Germinal center (tissue), 1 donor: ENCODE measurements at places on chromosomes 5 and 9.

- DNase-seq: no peak
Measured at GRCh38 chr5:83665631-83666030, 55.0 kb downstream of the HAPLN1 start.

GRCh38 chr9:19485193-19485592 is 76.4 kb downstream of the ACER2 start:
- no peak for DNase-seq

DNA sequence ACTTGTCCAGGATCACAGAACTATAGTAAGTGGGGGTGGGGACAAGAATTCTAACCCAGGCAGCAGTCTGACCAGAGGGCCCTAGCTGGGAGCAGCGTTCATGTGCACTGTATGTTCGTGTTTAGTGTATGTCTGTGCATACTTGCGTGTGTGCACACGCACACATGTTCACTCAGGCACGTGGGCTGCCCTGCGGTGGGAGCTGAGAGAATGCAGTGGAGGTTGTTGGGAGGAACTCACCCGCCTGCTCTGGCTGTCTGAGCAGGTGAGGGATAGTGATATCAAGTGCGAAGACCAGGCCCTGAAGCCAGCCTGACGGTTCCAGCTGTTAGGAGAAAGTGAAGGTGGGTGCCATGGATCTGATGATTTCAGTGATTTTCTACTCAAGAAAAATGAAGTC is 942 bp downstream of the DCANP1 start:
- no peak for DNase-seq

DNA sequence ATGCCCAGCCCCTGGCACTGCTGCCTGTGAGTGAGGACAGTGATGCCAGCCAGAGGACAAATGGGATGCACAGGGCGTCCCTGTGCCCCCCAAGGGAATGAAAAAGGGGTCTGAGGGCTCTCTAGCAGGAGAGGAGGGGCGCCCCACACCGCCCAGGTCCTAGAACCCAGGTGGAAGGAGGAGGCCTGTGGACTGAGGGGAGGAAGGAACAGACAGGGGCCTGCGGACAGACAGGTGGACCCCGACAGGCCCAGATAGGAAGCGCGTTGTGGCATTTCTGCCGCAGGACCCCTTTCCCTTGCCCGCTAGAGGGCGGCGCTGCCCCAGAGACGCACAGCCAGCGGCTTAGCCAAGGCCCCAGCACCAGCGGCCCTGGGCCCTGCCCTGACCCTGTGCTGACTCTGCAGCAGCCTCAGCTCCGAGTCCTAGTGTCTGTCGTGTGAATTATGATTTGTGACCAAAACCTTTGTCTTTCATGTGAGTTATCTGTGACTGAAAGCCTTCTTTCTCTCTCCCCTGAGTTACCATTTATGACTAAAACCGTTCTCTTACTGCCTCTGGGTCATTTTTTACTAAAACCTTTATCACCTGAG is 30.7 kb downstream of the TRIP13 start:
- DNase-seq: peak; percentile 84

GRCh38 chr5:3661755-3662296 is 66.2 kb downstream of the IRX1 start:
- no peak for DNase-seq

DNA sequence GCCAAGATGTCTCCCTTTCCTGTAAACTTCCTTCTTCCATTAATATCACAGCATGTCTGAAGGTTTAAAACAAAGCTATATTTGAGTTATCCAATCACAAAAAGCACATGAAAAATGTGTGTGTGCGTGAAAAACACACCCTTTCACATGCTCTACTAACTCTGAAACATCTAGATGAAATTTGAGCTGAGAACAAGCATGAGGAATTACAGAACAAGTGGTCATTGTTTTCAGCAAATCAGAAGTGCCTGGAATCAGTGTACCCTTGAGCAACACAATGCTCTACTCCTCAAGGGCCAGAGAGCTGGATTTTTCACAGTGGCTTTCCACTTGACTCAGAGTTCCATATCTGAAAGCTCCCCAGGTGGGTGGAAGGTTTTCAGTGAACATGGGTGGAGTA is 255.9 kb downstream of the PSAT1 start:
- DNase-seq: no peak

GRCh38 chr5:43073597-43074546 is 33.8 kb upstream of the ANXA2R start:
- peak; percentile 53 for DNase-seq

GRCh38 chr9:91907484-91908292 is 42.3 kb downstream of the ROR2 start:
- DNase-seq: no peak

DNA sequence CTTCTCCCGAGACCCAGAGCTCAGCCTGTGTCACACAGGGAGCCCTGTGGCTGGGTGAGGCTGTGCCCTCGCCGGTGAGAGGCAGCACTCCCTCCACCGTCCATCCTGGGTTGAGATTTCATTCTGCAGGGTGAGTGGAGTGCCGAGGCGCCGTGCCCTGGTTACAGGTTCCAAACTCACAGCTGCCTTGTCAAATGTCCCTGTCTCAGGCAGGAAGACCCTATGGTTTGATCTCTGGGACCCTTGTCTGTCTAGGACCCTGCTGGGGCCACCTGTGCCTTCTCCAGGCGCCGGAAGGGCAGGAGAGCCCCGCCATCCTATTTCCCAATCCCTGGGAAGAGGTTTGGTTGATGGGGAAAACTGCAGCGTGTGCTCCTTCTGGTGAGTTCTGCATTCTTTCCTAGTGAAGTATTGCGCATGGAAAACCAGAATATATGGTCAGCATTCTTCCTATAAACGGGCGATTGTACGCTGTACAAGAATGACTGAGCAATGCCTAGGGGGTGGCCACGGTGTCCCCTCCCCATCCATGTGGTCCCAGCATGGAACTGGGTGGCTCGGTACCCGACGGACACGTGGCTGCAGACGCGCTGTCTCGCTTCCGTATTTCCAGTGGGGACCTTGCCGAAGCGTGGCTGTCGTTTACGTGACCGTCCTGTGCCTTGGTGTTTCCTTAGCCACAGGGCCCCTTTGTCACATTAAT is 95.9 kb upstream of the COL5A1 start:
- DNase-seq: no peak

DNA sequence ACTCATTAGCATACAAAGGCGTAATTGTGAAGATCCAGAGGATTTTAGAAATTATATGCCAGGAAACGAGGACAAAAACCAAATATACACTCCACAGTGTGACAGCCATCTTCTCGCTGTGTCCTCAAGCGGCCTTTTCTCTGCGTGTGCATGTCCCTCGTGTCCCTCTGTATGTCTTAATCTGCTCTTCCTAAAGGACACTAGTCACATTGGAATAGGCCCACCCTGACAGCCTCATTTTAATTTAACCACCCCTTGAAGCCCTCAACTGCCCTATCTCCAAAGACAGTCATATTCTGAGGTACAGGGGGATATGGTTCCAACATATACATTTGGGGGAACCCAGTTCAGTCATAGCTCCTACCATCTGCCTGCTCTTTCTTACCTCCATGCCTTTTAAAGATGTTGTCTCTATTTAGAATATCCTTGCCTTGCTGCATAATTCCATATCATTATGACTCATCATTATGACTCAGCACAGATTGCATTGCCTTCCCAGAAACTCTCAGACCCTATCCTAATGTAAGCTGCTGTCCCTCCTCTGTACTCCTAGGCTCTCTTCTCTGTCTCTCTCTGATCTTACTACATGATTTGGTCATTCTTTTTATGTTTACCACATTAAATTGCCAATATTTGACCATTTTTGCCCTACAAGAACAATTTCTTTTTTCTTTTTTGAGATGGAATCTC is 210.9 kb downstream of the AOPEP start:
- no peak for DNase-seq

DNA sequence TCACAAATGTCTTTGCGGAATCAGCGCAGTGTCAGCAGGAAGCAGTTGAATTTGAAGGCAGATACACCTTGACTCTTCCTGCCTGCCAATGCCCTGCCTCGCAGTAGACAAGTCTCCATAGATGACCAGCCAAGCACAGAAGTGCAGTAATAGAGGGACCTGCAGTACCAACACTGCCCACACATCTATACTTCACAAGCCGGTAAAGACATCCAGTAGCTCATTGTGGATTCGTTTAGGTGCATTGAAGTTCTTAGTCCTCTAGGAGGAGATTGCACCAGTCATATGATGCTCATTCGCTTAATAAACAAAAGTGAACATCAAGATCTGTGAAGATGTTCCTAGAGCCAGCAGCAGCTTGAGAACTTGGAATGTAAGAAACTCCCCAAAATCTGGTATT is 7.1 kb upstream of the IFNA2 start:
- peak; percentile 26 for DNase-seq

DNA sequence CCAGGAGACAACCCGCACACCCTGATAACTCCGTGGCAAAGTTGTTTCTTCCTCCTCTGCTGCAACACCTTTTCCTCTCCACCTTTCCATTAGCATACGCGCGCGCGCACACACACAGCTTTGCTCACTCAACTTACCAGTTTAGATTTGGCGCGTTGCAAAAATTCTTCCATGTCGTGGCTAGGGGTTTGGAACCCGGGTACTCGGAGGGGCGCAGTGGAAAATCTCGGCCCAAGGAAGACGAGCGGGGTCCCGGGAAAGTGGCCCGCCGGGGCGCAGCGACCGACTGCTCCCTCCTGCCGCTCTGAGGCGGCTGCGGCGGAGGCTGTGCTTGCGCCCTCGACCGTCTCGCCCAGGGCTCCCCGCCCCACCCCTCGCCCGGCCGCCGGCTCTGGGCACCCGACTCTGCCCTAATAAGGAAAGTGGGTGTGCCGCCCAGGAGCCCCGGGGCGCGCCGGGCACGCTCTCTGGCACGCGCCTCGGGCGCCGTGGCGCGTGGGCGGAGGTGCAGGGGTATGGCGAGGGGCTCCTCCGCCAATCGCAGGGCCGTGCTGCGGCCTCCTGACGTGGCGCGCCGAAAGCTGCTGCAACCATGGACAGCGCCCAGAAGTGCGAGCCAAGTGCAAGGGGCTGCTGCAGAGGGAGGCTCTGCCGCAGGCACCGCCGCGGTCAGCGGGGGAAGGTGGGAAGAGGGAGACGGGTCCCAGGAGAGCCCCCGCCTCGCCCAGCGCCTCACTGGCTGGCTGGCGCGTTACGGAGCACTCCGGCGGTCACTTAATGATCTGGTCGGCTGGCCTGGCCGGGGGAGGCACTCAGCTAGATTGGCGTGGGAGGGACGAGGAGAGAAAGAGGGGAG is at the start of gene PRUNE2:
PRUNE2 (minus strand) TSS at position 324 of the 856 bp plus-strand sequence; CDS start at position 173, 151 bp downstream.
- peak; percentile 35 for DNase-seq

DNA sequence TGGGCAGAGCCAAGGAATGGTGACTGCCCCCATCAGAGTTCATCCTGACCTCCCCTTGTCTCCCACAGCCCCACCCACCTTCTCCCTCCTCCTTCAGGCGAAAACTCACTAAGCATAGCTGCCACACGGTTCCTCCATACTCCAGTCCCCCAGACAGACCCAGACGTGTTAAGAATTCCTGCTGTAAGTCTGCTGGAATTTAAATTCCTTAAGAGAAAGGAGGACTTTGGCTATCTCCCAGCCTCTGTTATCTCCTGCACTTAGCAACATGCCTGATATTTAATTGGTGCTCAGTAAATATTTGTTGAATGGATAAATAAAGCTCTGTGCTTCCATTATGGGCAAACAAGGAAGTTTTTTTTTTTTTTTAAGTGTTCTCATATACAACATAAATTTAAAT is 213.7 kb downstream of the RFK start:
- no peak for DNase-seq

DNA sequence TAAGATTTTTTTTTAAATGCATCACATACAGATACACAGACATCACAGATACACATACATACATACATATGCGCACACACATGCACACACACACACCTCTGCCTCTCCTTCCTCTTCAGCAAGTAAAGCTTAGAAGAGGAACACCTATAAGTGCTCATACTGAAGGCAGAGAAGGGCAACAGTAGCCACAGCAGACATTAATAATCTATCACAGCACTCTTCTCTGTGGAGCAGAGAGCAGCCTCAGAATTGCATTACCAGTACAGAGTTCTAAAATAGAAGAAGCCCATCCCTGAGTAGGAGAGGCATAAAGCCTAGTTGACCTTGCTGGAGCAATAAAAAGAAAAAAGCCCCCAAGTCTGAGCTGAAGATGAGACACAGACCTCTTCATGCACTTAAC is 110.6 kb downstream of the MLLT3 start:
- DNase-seq: no peak

- no peak for DNase-seq
Measured at GRCh38 chr5:95241-95980, 3.4 kb downstream of the PLEKHG4B start.

DNA sequence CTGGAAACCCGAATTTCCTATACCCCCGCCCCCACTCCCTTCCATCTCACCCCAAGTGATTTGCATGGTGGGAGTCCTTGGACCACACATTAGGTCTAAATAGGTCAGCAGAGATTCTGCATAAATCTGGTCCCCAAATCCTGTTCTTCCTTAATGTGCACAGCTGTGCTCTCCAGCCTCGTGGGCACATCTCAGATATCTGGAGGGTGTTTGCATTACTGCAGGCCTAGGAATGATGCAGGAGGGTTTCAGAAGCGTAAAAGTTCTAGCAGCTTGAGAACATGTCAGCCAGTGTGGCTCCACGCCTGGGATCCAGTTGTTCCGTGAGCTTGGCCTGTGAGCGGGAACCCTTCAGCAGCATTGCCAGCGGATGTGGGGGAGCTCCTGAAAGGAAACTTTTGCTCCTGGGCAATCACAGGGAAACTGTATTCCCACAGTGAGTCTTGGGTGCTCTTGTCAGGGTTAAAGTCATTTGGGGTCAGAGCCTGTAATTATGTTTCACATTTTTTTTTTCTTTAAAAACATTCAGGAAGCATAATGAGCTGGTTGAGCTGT is 12.9 kb downstream of the ARHGAP26 start:
- DNase-seq: no peak

GRCh38 chr9:69919461-69920061 is 98.9 kb downstream of the CFAP95 start:
- DNase-seq: peak; percentile 23

- no peak for DNase-seq
Measured at GRCh38 chr5:155101697-155102096, 88.1 kb downstream of the KIF4B start.

GRCh38 chr5:36978196-36978595 is 101.6 kb downstream of the NIPBL start:
- DNase-seq: no peak

DNA sequence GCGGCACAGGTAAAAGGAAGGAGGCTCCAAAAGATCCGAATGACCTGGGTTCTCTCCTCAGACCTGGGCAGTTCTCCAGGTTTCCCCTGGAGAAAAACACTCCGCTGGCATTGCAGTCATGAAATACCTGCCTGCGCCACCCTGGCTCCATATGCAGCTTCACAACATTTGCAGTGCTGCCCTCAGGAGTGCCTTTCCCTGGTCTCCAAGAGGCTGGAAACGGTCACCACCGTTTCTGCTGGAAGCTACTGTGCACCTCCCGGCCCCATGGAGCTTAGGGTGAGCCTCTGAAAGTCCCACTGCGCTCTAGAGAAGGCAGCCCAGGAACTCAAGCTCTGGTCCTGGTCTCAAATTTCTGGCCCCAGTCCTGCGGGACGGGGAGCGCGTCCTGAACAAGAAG is 670 bp downstream of the UGT3A1 start:
- DNase-seq: no peak
